8988T (cell line): ENCODE measurements at places on chromosomes 2 and 18.

DNA sequence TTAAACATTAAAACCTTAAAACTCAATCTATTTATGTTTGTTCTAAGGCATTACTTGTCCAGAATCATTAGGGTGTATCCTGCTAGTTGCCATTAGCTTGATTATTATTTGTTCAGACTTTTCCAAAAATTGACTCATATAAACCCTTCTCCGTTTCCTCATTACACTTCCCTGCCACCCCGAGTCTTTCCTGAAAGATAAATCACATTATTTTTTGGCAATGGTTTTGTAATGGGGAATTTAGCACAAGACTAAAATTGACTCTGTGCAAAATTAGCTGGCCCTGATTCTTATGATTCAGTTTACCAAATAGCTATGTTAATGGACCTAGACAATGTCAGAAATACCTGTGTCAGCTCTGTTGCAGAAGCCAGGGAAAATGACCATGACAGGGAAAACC is 112.2 kb upstream of the NT5C1B start:
- no peak for DNase-seq

- no peak for DNase-seq
Measured at GRCh38 chr2:28342081-28342967, 50.3 kb upstream of the FOSL2 start.

- DNase-seq, result no peak
Measured at GRCh38 chr2:62293490-62294271, 97.8 kb downstream of the B3GNT2 start.

DNA sequence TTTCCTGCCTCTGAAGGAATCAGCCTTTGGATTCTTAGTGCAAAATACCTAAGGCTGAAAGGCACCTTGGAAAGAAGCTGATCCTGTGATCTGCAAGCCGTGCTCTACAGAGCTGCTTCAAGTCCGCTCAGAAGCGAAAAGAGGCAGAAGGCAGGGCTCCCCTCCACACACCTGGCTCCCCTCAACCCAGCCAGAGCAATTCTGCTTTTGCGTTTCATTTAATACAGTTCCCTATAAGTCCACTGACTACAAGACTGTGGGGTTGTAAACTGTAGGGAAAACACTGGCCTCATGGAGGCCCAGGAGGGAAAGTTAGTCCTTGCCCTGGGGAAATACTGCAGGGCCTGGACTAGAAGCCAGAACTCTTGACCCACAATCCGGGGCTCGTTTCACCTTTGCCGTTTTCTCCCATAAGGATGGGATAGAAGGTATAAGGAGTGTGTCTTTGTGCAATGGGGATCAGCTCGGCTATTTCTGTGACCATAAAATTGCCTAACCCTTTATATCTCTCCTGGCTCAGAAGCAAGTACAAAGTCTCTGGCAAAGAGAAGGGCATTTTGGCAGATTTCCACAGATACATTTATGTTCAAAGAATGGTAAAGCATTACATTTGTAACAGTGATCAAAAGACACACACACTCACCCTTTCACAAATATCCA is 95.8 kb upstream of the TEX51 start:
- no peak for DNase-seq

DNA sequence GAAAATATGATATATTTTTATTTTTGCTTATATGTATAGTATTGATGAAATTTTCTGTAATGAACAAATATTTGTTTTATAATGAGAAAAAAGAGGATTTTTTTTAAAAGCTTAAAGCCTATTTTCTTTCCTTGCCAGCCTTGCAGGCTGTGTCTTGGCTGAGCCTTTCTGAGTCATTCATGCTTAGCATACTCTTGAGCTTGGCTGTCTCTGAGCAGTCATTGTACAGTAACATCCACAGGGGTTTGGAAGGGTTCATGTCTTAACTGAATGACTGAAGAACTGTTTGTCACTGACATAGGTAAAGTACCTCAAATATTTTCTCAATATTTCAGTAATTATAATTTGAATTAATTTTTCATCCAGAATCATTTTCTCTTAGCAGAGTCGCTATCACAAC is 49.3 kb downstream of the GPR39 start:
- DNase-seq, result no peak

DNA sequence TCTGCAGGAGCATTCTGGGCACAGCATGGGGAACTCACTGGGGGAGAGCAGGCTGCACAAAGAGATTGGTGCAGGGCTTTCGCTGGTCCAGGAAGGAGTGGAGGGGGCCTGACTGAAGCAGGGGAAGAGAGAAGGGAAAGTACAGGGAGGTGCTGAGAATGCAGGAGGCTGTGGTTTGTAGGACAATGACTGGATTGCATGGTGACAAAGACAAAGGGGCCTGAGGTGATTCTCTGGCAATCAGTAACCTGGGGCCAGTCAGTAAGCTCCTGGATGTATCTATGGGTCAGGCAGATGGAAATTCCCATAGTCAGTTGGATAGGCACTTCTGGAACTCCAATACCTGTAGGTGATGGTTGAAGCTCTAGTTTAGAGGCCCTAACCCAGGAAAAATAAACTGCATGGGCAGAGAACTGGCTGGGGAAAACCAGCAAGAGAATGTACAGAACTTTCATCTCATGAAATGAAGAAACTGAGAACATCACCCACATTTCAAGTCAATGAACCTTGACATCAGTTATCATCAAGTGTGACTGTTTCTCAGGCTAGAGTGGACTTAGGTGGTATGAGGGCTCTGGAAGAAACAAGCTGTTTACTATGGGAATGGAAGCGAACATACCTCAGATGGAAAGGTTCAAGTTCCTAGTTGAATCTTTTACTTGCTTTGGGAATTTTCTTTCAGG is 193.2 kb downstream of the TPGS2 start:
- no peak for DNase-seq

- no peak for DNase-seq
Measured at GRCh38 chr18:14085770-14086457, 46.3 kb downstream of the ZNF519 start.

DNA sequence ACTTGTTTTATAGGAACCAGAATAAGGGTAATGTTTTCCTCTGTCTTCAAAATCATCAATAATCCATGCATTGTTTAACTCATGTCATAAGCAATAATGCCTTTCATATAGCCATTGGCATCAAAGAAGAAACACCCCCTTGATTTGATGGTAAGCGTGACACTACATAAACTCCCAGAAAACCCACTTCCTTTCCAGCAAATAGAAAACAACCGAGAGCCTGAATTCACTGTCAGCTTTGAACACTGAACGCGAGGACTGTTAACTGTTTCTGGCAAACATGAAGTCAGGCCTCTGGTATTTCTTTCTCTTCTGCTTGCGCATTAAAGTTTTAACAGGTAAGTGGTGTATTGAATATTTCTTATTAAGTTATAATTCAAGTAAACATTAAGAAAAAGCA is at the start of gene ICOS:
ICOS (plus strand) TSS at position 229 of the 400 bp plus-strand sequence; CDS start at position 281, 52 bp downstream.
- DNase-seq, result no peak

- DNase-seq, result no peak
Measured at GRCh38 chr2:6813573-6813972, 52.1 kb downstream of the CMPK2 start.

- no peak for DNase-seq
Measured at GRCh38 chr2:8033546-8034096, 648.2 kb upstream of the ID2 start.

GRCh38 chr2:201404699-201405280 is 46.5 kb downstream of the TRAK2 start:
- no peak for DNase-seq

- DNase-seq, result no peak
Measured at GRCh38 chr2:151289972-151290866, 751 bp upstream of the NMI start.

DNA sequence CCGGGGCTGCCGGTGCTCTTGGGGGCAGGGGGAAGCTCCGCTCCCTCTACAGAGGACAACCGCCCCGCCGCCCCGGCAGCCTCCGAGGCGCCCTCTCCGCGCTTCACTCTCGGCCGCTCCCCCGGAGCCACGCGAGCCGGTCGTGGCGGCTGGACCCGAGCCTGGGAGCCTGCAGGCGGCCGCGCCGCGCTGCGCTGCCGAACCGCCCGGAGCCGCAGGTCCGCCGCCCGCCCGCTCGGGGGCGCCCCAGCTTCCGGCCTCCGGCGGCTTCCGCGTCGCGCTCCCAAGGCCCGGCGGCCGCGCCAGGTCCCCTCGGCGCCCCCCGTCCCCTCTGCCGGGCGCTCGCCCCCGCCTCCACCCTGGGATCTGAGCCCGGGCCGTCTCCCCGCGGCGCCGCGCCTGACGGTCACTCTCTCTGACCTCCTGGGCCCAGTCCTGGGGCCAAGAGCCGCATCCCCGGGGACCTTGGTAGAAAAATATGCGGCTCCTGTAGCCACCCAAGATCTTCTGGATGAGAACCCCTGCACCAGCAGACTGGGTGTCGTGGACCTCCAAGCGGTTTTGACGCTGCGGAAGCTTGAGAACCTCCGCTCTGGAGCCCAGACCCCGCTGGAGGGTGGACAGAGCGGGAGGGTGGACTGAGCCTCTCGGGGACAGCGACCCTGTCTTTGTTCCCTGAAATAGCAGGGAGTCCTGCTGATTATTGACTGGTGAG is 44.3 kb downstream of the SERTAD2 start:
- peak; percentile 86 for DNase-seq

GRCh38 chr2:199405241-199405640 is 52.5 kb downstream of the SATB2 start:
- DNase-seq, result no peak

GRCh38 chr2:108974674-108975073 is 14.3 kb downstream of the EDAR start:
- no peak for DNase-seq

DNA sequence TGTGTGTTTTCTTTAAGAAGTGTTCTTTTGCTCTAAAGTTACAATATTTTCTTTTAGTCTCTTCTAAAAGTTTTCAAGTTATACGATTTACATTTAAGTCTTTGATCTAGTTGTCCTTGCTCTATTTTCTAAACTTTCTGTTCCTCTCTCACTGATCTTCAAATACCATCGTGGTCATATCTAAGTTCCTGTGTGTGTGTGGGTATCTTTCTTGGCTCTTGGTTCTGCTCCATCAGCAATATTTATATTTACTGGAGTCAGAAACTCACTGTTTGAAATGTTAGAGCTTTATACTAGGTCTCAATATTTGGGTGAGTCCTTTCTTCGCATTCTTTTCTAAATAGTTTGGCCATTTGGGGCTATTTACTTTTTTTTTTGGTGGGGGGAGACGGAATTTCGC is 77.3 kb downstream of the COPS8 start:
- no peak for DNase-seq

DNA sequence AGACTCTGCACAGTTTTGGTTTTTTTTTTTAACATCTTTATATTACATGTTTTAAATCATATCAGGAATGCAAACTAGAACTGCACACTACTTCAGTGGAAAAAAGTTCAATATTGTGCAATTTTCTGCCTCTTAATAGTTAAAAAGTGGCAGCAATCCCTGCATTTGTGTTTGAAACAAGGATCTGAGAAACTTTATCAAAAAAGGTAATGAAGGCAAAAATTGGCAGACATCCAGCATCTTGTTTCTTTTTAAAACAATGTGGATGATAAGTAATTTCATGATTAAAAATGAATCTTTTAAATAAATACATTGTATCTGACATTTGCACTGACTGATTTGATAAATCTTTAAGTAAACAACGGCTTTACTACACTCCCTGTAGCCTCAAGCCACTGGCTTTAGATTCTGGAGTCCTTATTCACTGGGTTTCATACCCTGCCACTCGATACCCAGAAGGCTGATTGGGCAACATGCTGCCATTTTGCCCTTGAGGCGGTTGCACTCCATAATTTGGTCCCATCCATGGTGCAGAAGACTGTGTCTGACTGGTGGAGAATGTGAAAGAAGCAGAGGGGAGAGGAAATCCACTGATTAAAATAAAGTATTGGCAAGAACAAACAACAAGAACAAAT is 21.6 kb upstream of the C2orf42 start:
- DNase-seq, result no peak
